A172 (cell line): ENCODE measurements at places on chromosomes 13 and 19. TPM values are rescaled to one million over a fixed set of nuclear protein-coding genes. Genes with fewer than 3 reads are reported as not detected.
A peak's percentile ranks its signal among the peaks of the same experiment; 100 is the strongest.

DNA sequence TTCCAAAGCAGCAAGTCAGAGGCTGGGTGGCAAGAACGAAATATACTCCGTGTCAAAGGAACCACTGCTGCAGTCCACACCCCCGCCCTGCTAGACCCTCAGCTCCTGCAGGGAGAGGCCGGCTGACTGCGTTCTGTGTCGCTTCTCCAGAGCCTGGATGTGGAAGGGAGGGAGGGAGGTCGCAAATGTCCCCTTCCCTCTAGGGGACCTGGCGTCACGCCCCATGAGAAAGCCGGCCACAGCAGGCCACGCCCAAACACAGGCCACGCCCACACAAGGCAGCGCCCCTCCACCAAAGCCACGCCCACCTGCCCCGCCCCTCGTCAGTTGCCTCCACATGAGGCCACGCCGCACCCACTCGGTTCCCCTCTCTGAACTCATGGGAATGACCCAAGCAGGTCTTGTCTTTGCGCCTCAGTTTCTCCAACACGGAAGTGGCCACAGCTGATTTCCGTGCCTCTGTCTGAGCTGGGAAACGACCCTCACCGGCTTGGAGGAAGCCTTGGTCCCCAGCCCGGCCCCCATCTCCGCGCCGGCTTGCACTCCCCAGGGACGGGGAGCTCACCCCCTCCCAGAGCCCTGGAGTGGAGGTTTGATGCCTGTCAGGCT is 38.4 kb upstream of the TCF3 start:
- no peak for DNase-seq

DNA sequence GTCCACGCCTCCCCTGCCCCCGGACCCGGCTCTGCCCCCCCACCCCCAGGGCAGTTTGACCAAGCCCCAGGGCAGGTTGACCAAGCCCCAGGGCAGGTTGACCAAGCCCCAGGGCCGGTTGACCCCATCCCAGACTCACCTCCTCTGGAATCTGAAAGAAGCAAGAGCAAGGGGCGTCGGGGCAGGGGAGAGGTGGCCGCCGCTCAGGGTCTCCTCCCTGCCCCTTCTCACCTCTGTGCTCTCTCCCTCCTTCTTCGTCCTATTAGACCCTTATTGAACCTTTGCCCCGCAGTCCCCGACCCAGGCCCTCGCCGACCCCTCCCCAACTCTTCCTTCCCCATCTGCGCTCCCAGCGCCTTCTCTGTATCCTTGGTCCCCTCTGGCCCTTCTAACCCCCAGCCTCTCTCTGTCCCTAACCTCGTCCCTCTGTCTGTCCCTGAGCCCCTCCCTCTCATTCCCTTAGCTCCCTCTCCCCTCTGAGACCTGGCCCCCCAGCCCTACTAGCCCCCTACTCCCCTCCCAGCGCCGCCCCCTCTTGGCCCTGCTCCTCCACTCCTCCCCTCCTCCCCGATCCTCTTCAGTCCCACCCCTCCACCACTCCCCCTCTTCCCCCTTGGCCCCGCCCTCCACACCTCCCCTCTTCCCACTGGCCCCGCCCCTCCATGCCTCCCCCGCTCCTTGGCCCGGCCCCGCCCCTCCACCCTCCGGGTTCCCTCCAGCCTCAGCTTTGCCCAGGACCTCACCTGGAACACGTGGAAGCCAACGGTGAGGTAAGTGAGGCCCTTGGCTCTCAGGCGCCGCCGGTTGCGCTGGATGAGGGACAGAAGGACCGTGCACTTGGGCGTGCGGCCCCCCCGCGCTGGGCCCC is 7.6 kb downstream of the CAPN12 start:
- DNase-seq = no peak

DNA sequence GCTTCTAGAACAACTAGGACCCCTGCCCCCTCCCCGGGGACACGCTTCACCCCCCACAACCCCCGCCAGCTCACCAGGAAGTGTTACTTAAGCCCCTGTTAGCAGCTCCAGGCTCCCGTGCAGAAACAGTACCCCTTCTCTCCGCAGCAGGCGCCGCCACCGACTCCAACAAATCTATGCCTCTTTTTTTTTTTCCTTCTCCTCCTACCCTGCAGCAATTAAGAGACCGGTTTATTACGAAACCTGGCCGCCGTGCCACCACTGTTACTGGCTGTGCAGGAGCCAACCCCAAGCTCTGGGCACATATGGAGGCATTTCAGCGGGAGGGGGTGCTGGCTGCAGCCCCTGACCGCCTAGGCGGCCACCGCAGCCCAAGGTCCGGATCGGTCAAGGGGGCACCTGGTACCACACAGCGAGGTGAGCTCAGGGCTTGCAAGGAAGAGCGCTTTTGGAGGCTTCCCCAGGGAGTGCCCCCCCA is 2.4 kb downstream of the GADD45B start:
- DNase-seq = peak; percentile 63

DNA sequence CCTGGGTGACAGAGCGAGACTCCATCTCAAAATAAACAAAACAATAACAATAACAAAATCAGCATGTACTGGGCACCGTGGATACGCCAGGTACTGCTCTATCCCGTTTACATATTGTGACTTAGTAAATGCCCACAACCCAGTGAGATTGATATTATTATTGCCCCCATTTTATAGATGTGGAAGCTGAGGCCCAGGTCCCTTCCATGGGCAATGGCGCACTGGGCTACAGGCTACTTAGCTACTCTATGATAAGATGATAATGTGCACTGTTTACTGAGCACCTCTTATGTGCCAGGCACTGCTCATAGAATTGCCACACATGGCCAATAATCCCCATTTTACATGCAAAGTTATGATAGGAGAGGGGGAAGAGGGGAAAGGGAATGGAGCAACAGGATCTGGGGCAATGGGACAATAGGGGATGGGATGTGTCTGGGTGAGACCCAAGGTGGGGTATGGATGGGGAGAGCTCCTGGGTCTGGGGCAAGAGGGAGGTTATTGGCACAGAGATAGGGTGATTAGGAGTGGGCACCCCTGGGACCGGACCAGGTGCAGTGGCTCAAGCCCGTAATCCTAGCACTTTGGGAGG is 5.4 kb downstream of the KCNN4 start:
- DNase-seq = no peak

DNA sequence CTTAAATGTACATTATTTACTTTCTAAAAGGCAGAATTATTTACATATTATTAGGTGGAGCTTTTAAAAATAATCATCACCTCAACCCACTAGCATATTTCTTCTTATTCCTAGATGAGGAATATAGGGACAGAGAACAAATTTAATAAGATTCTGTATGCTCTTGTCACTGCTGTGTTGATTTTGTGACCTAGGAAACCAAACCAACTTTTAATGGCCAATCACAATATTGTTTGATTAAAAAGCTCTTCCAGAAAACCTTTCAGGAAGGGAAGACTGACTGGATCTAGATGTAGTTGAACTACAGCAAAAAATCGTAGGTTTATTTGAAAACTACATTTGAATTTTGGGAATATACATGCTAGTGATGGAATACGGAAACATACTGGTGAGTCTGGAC is 91.8 kb upstream of the RAP2A start:
- DNase-seq = no peak

GRCh38 chr13:98752467-98753290 is at the start of gene SLC15A1:
Gene SLC15A1, minus strand, starts transcription at chr13:98752672. Its CDS starts 74 bp downstream, at chr13:98752598.
- no peak for DNase-seq

GRCh38 chr13:100039740-100040139 is 49.2 kb upstream of the PCCA start:
- no peak for DNase-seq

DNA sequence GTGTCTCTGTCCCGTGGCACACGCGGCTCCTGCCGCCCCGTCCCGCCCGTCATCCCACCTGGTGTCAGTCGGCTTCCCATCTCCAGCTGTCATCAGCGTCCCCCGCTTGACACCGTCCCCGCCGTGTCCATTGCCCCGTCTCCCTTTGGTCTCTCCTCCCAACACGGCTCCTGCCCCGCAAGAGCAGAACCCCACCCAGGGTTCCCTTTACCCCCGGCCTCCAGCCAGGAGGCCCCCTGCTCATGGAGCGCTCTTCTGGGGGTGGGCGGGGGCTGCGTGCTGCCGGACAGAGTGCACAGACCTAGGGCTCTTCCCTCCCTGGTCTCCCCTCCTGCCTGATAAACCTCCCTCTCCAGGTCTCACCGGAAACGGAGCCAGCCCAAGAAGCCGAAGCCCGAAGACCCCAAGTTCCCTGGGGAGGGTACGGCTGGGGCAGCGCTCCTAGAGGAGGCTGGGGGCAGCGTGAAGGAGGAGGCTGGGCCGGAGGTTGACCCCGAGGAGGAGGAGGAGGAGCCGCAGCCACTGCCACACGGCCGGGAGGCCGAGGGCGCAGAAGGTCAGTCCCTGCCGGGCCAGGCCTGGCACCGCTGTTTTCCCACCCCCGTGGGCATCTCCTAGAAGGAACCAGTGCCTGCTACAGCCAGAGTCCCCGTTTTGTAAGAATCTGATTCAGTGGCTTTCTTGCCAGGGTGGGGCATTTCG is 150.5 kb downstream of the KDM4B start:
- DNase-seq = no peak

GRCh38 chr19:28960986-28961705 is 251.8 kb downstream of the UQCRFS1 start:
- no peak for DNase-seq

DNA sequence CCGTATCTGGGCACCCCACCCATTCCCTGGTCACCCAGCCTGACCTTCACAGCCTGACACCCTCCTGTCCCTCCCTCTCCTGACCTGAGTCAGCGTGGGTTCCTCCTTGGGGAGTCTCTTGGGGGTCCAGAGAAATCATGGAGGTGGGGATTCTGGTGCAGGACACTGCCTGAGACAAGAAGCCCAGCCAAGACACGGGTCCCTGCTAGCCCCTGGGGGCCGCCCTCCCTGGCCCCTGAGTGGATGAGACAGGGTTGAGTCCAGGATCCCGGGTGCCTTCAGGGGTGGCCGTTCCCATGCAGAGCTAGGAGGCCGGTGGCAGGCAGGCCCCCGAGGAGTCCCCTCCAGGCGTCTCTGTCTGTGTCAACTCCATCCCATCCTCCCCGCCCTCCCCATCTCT is 1.6 kb downstream of the MAP2K7 start:
- DNase-seq = no peak

GRCh38 chr13:59879281-59879680 is 284.4 kb downstream of the DIAPH3 start:
- no peak for DNase-seq

- peak; percentile 8 for DNase-seq
Measured at GRCh38 chr19:5615756-5616327, 6.7 kb downstream of the SAFB2 start.

GRCh38 chr19:33493401-33494275 is 28.0 kb downstream of the PEPD start:
- no peak for DNase-seq

DNA sequence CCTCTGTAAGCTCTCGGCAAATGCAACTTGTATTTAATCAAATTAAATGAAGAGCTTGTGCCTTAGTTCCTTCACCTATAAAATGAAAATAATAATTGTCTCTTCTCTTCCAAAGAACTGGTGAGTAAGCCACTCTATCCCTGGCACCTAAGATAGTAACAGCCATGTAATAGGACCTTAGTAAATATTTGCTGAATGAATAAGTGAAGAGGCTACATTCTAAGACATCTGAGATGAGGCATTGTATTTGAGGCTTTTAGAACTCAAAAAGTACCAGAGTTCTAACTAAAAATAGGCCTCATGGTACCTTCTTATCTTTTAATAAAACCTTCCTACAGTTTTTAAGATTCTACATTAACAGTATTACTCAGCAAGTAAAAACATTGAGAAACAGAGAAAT is 17.3 kb upstream of the DCLK1 start:
- DNase-seq = no peak

GRCh38 chr19:13588957-13589833 is 82.9 kb upstream of the CACNA1A start:
- DNase-seq = peak; percentile 60

GRCh38 chr19:1275260-1275975 is at the start of gene FAM174C:
Gene FAM174C, plus strand, starts transcription at chr19:1275530. Its CDS starts 20 bp downstream, at chr19:1275550.
- DNase-seq = peak; percentile 95

- no peak for DNase-seq
Measured at GRCh38 chr19:15986701-15987100, 37.9 kb downstream of the OR10H4 start.

DNA sequence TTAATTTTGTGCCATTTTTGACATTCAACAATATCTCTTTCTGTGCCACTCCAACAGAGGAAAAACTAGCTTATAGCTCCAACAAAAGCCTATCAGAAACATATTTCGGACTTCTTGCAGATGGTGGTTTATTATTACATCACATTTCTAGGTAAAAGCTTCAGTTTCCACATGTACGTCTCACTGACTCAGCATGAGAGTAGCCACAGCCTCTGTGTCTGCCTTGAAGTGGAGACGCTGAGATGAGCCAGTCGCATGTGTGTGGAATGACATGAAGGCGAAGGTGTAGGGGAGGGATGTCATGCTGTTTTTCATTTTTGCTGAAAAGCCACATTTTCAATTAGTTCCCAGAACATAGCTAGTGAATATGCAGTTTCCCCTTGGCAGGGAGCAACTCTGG is 598.6 kb downstream of the EFNB2 start:
- DNase-seq = no peak

DNA sequence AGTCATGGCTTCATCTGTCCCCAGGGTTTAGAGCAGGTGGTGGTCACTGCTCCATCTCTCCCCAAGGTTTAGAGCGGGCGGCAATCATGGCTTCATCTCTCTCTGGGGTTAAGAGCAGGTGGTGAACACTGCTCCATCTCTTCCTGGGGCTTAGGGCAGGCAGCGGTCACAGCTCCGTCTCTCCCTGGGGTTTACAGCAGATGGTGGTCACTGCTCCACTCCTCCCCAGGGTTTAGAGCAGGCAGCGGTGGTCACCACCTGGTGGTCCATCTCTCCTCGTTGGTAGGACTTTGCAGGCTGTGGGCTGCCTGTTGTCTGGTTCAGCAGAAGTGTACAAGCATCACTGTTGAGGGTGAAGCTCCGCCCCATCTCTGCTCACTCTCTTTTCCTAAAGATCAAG is 52.8 kb upstream of the ARHGEF7 start:
- DNase-seq = no peak

DNA sequence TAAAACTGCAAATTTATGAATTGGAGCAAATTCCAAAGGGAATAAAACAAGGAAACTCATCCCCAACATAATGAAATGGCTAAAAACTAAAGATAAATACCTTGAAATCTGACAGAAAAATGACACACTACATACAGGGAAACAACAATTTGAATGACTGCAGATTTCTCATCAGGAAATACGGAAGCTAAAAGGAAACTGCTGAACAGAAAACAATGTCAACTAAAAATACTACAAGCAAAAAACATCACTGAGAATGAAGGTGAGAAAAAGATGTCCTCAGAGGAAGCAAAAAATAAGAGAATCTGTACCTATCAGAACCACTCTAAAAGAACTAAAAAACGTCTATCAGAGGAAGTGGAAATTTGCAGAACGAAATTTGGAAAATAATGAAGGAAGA is 39.5 kb downstream of the ZSWIM9 start:
- DNase-seq = no peak

- DNase-seq = no peak
Measured at GRCh38 chr13:91664039-91664438, 265.6 kb downstream of the GPC5 start.

Gene NLRP12
- total RNA-seq = not detected in 2 replicates

Gene B3GNT3
- total RNA-seq = not detected in 2 replicates

Gene MPND
- 6.4 and 6.6 TPM in 2 replicates for total RNA-seq

Gene CYP4F12
- 1.3 and 1.6 TPM in 2 replicates for total RNA-seq

Gene PDX1
- 0.22 TPM in 1 of 2 replicates, not detected in the other for total RNA-seq

Gene ATP8A2
- total RNA-seq = 1.1 and 1.2 TPM in 2 replicates

Gene ZIC2
- total RNA-seq = 4.7 and 5.5 TPM in 2 replicates

Gene MAP4K1
- total RNA-seq = 0.72 and 1.4 TPM in 2 replicates

Gene ZIK1
- total RNA-seq = not detected in 2 replicates

Gene TTYH1
- total RNA-seq = not detected in 2 replicates

Gene CILP2
- 0.02 and 0.05 TPM in 2 replicates for total RNA-seq

Gene MYO9B
- total RNA-seq = 37.6 and 43.8 TPM in 2 replicates

Gene BBC3
- 5.7 and 7.6 TPM in 2 replicates for total RNA-seq
